Right atrium auricular region (tissue), 2 donors: ENCODE measurements at places on chromosomes 11 and 22. TPM values are rescaled to one million over a fixed set of nuclear protein-coding genes. Genes with fewer than 3 reads are reported as not detected.
A peak's percentile ranks its signal among the peaks of the same experiment; 100 is the strongest.

GRCh38 chr11:13338019-13338426 lies 60.4 kb downstream of the BMAL1 start:
- no peak for DNase-seq
- peak overlapping the region; percentile 32 for H3K27ac ChIP-seq
- H3K27me3 ChIP-seq = no peaks in the 10 kb centered on the region
- H3K4me1 ChIP-seq = no peaks in the 10 kb centered on the region

GRCh38 chr11:865462-866430 lies 23.1 kb downstream of the TSPAN4 start:
- no peak overlapping the region for H3K27ac ChIP-seq
- no peaks in the 10 kb centered on the region for H3K4me1 ChIP-seq
- no peaks in the 10 kb centered on the region for H3K27me3 ChIP-seq
- no peak overlapping the region for H3K4me3 ChIP-seq

MYRF gene
- total RNA-seq = 7.0 TPM

DNA sequence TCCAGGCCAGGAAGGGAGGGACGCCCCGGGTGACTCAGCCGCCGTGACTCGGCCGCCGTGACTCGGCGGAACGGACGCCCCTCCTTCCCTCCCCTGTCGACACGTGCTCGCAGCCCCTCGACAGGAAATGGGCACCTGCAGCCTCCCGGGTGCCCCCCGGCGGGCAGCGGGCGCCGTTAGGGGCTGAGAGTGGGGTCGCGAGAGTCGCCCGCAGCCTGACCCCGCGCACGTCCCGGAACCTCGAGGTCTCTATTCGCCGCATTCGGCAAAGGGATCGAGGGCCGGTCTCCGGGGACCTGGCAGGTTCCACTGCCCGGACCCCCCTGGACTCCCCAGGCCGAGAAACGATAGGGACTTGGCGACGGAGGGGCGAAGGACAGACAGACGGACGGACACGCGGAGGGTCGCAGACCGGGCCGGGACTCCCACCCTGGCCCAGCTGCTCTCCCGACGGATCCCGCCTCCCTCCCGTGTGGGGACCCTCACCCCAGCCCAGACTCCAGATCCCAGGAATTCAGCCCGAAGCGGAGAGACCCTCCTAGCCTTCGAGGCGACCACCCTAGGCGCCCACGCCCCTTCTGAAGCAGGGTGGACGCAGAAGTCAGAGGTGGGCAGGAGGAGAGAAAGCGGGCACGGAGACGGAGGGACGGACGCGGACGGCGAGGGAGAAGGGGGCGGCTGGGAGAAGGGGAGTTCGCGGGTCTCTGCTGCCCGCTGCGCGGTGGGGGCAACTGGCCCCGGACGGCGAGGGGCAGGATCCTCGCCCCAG lies 648 bp downstream of the FOSL1 start:
- DNase-seq = peak; percentile 82
- no peaks in the 10 kb centered on the region for H3K36me3 ChIP-seq
- H3K27me3 ChIP-seq = no peaks in the 10 kb centered on the region
- H3K27ac ChIP-seq = peak overlapping the region; percentile 62
- H3K4me3 ChIP-seq = peak overlapping the region; percentile 59

DNA sequence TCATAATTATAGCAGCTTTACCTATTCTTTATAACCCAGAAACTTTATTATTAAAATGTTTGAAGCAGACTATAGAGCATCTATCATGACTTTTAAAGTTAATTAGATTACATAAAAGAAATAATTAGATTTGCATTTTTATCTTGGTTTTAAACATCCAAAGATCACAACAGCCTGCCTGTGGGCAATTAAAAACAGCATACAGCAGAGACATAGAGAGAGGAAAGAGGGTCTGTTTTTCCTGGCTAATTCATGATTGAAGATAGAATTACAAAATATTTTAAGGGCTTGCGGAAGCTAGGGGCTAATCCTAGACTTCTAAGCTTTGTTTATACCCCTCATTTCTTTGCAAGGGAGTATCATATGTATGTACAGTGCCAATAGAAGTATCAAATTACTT lies 178.1 kb downstream of the SOX6 start:
- H3K27ac ChIP-seq = no peak overlapping the region
- H3K4me3 ChIP-seq = no peak overlapping the region
- no peaks in the 10 kb centered on the region for H3K4me1 ChIP-seq
- DNase-seq = no peak

GRCh38 chr11:76524919-76525318 lies 80.1 kb downstream of the EMSY start:
- H3K27ac ChIP-seq = no peak overlapping the region
- H3K27me3 ChIP-seq = no peaks in the 10 kb centered on the region
- peaks cover 37% of the 10 kb centered on the region for H3K36me3 ChIP-seq

DNA sequence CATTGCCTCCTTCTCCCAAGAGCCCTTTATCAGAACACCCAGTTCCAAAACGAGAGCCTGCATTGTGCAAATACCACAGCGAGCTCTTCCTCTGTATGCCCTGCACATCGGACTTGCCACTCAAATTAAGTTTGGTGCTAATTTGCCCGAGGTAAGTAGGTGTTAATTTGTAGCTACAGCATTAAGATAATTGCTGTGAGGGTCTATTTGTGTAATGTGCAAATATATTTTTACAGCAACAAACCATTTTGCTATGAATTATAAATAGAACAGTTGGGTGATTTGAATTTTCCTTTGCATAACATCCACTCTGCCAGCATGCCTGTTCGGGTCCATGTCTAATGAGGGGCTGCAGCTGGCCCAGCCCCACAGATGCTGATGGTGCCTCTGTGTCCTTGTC lies 8.1 kb downstream of the ARHGAP8 start:
- no peak for DNase-seq
- H3K27ac ChIP-seq = no peak overlapping the region
- H3K4me1 ChIP-seq = no peaks in the 10 kb centered on the region
- no peaks in the 10 kb centered on the region for H3K36me3 ChIP-seq
- no peak overlapping the region for H3K4me3 ChIP-seq

CDCA5 gene
- total RNA-seq = 0.16 TPM

- DNase-seq = no peak
- no peaks in the 10 kb centered on the region for H3K27me3 ChIP-seq
- no peaks in the 10 kb centered on the region for H3K36me3 ChIP-seq
- no peak overlapping the region for H3K4me3 ChIP-seq
- H3K4me1 ChIP-seq = no peaks in the 10 kb centered on the region
- H3K27ac ChIP-seq = no peak overlapping the region
These were observed 102.7 kb upstream of the ANO3 start for GRCh38 chr11:26229257-26229656.

- H3K36me3 ChIP-seq = no peaks in the 10 kb centered on the region
- H3K27ac ChIP-seq = no peak within 1 kb of the TSS
- no peak within 1 kb of the TSS for H3K4me3 ChIP-seq
- no peaks in the 10 kb centered on the region for H3K4me1 ChIP-seq
- DNase-seq = no peak
These were observed at the start of gene ADORA2A for GRCh38 chr22:24427500-24428164. ADORA2A (plus strand) TSS chr22:24427599; CDS start chr22:24433405, 5,806 bp downstream.

OR2AG2 gene
- not detected for total RNA-seq

TBX1 gene
- 0.24 TPM for total RNA-seq

GRCh38 chr11:101428918-101429317 lies 154.9 kb downstream of the TRPC6 start:
- no peaks in the 10 kb centered on the region for H3K36me3 ChIP-seq
- no peak overlapping the region for H3K27ac ChIP-seq
- H3K4me1 ChIP-seq = no peaks in the 10 kb centered on the region
- no peaks in the 10 kb centered on the region for H3K27me3 ChIP-seq

DNA sequence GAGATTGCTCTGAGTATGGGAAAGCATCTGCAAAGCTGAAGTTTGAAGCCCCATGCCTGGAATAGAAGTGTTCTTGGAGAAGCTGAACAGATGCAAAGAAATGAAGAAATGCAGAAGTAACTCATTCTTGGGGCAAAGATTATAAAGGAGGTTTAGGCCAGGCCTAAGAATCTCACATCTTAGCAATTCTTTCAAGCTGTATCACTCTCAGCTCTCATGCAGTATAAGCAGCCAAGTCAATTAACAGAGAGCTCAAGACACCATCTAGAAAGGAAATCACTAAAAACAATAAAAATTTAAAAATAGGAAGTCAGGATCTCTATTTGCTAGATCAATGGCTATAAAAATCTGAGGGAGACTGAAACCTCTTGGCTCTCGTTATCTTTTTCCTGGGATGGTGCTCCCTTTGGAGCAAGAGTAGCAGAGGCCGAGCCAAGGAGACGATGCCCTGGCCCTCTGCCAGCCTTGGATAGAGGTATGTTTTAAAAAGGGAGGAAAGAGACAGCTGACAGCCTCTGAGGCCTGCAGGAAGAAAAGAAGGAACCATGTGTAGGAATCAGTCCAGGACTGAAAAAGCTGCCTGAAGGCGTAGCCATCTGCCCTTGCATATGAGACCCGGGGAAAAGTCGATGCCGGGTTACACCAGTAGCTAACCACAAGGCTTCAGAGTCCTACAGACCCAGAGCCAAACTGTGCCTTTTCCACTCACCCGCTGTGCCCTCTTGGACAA lies 229.8 kb downstream of the BLID start:
- no peaks in the 10 kb centered on the region for H3K27me3 ChIP-seq
- no peak for DNase-seq
- no peak overlapping the region for H3K4me3 ChIP-seq
- H3K4me1 ChIP-seq = peaks cover 5% of the 10 kb centered on the region
- H3K36me3 ChIP-seq = no peaks in the 10 kb centered on the region

ROBO3 gene
- total RNA-seq = 6.4 TPM

- H3K36me3 ChIP-seq = no peaks in the 10 kb centered on the region
- H3K27me3 ChIP-seq = no peaks in the 10 kb centered on the region
- no peak overlapping the region for H3K27ac ChIP-seq
These were observed 31.1 kb upstream of the CD44 start for GRCh38 chr11:35107861-35108260.

GRCh38 chr22:44887941-44888366 lies 121.9 kb downstream of the PHF21B start:
- no peaks in the 10 kb centered on the region for H3K36me3 ChIP-seq
- no peak for DNase-seq
- H3K4me1 ChIP-seq = no peaks in the 10 kb centered on the region
- no peak overlapping the region for H3K4me3 ChIP-seq

LIF gene
- 0.79 TPM for total RNA-seq

DNA sequence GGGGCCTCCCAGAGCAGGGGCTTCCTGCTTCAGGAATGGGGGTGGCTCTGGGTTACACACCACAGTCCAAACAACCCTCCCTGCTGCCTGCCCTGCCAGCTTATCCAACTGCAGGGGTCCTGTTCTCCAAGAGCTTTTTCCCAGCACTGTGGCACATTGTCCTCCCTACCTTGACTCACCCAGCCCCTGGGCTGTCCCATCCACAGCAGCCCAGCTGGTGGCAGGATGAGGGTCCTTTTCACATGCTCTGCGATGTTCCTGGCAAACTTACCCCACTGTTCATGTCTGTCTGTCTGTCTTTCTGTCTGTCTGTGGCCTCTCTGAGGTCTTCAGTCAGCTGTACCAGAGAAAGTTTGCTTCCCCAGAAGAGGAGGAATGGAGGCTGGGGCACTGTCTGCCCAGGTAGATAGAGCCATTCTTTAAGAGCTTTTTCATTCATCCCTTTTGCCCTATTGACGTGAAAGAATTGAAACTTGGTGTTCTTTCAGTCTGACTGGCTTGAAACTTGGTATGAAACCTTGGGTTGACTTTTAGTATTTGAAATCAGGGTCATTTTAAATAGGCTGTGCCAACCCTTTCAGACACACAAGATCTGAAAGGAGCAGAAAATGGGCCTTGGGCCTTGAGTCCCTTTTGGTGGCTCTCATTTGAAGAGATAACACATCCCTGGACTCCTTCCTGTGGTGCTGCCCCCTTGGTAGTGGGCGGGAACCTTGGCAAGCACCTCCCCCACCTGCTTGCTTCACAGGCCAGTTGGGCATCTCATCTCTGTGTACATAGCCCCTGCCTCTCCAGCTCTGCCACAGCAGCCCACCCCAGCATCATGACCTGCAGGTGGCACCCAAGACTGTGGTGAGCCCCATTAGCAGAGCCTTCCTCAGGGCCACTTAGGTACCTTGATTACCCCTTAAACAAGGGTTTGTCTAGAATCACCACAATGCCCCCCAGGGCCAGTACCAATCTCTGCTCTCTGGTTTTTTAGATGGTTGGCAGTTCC lies 74.6 kb upstream of the SUSD2 start:
- peak overlapping the region; percentile 71 for H3K27ac ChIP-seq
- H3K36me3 ChIP-seq = peaks cover 2% of the 10 kb centered on the region
- no peak for DNase-seq
- no peaks in the 10 kb centered on the region for H3K27me3 ChIP-seq
- no peak overlapping the region for H3K4me3 ChIP-seq
- peaks cover 52% of the 10 kb centered on the region for H3K4me1 ChIP-seq

DNA sequence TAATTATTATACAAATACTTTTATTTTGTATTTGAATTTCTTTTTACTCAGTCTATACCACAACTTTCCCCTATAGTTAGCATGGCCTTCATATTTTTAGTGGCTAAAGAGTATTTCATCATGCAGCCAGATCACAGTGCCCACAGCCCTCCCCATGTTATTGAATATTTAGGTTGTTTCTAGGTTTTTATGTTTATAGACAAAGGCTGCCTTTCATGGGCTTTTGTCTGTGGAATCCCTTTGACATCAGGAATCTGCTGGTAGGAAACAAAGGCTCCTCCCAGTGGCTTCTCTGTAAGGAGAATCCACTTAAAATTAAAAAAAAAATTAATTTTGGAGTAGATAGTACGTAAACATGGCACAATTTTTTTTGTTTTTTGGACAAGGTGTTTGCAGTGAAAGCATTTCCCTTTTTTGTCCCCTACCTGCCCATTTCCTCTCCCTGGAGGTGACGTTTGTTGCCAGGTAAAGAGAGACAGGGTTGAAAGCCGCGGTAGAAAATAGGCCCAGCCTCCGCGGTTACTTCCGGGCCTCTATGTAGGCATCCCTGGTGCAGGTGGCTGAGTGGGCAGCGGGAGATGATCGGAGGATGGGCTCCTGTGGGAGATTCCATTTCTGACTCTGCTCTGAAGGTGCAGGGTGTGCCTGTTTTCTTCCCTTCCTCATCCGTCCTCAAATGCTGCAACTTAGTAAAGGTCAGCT lies 82.2 kb upstream of the OR4B1 start:
- no peaks in the 10 kb centered on the region for H3K27me3 ChIP-seq
- no peak overlapping the region for H3K4me3 ChIP-seq
- no peaks in the 10 kb centered on the region for H3K4me1 ChIP-seq
- no peaks in the 10 kb centered on the region for H3K36me3 ChIP-seq
